ENCODE measurements at places on chromosomes 7 and 10.
A peak's percentile ranks its signal among the peaks of the same experiment; 100 is the strongest.

DNA sequence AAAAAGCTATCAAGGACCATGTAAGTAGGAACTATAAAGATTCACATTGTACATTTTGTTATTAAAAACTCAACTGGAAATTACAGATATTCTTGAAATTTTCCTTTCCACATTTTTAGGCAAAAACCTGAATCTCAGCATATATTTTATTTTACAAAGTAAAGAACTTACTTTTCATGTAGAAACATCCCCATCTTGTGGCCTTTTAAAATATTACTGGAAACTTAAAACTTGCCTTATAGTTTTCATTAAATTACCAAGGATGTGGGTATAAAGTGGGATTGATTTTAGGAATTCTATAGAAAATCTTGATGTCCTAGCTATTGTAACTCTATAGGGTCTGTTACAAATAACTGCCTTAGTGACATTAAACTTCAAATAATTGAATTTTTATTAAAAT, 10.6 kb downstream of the DBF4 start:
- DNase-seq, result peak; percentile 55

DNA sequence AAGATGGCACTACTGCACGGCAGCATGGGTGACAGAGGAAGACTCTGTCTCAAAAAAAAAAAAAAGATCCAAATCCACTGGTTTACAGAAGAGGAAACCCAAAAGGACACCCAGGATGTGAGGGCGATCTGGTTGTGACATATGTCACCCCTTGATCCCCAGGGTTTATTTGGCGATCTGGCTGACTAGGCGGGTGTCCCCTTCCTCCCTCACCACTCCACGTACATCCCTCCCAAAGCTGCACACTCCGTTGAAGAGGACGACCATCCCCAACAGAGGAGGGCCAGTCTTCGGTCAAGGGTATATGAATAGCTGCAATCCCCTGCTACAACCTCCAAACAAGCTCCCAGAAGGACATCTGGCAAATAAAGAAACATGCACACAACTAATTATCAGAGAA, 111.6 kb downstream of the HTR5A start:
- no peak for DNase-seq

DNA sequence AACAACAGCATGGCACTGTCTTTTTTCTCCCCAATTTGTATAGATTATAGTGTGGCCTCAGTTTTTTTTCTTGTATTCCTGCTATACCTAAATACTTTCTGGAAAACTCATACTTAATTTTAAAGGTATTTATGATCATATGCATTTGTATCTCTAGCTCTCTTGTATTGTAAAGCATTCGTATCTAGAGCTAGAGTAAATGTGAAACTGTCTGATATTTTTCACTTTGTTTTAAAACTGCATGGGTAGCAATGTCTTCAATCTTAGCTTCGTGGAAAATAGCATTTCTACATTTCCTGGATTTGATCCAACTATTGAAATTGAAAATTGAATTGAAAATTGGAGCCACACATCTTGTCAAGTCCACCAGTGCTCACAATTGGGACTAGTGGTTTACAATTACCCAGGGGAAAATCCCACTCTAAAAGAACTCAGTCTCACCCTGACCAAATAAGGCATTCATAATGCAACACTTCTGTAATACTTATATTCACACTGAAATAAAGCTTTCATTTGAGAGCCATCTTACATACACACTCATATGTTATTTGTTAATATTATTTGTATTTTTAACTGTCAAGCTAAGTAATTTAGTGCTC, 51.3 kb upstream of the KLF6 start:
- no peak for DNase-seq

GRCh38 chr10:118495499-118495898, 99.9 kb downstream of the PRLHR start:
- peak; percentile 40 for DNase-seq

- DNase-seq, result no peak
These were observed 295.9 kb upstream of the ZNF32 start for GRCh38 chr10:43944381-43945093.

DNA sequence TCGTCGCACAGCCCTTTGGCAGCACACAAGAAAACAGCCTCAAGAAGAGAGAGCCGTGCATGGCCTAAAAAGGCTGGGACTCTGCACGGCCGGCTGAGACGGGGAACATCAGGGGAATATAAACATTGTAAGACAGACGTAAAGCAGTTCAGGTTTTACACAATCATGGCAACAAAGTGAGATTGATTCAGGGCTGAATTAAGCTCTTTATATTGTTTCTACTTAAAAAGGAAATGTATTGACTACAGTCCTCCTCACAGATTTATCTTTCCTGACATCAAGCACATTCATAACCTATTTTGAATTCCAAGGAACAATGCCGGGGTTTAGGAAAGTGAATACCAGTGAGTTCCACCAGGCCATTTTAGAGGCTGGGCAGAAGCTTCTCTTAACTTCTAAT, 25.2 kb downstream of the SORBS1 start:
- no peak for DNase-seq

- DNase-seq, result no peak
These were observed 15.1 kb upstream of the VPS37D start for GRCh38 chr7:73652541-73652949.

- DNase-seq, result no peak
These were observed 21.7 kb downstream of the GTF2IRD1 start for GRCh38 chr7:74475243-74475986.

GRCh38 chr10:101079874-101080273, 18.1 kb downstream of the KAZALD1 start:
- DNase-seq, result no peak

GRCh38 chr10:119898577-119898976, 6.0 kb downstream of the SEC23IP start:
- DNase-seq, result no peak

GRCh38 chr10:14429043-14429700, 98.4 kb upstream of the FRMD4A start:
- DNase-seq, result no peak

- peak; percentile 82 for DNase-seq
These were observed 6.9 kb upstream of the GNG11 start for GRCh38 chr7:93914581-93915066.

GRCh38 chr7:17301471-17302456, 3.3 kb downstream of the AHR start:
- DNase-seq, result peak; percentile 60

DNA sequence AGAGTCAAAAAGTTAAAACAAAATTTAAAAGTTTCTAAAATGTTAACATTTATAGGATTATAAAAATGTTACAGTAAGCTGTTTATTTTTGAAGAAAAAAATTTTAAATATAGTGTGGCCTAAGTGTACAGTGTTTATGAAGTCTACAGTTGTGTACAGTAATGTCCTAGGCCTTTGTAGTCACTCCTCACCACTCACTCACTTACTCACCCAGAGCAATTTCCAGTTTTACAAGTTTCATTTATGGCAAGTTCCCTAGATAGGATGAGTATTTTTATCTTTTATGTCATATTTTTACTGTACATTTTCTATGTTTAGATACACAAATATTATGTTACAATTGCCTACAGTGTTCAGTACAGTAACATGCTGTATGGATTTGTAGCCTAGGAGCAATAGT, 419.9 kb downstream of the ARL4A start:
- DNase-seq, result no peak

DNA sequence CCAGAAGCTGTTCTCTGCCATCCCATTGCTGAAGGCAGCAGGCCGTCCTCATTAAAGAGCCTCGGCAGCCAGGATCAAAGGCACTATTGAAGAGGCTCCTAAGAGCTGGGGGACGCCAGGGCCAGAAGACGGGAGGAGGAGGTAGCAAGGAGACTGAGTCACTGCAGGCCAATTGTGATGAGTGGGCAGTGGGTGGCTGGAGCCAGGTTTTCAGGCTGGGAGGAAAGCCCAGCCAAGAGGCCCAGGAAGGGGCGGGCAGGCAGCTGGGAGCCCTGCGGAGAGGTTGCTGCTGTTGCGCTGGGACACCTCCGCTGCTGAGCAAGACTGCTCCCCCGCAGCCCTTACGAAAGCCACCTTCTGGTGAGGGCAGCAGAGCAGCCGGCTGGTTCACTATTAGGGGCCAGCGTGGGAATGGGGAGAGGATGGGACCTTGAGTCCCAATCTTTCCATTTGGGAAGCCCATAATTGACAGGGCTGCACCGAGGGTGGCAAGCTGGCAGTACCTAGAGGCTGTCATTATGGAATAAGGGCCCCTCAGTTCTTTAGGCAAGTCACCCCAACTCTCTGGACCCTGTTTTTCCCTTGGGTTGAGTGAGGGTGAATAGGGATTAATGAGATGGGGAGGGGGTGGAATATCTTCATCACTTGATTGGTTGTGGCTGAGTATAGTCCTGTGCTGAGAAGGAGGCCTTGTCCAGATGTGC, 48.4 kb downstream of the UNC5B start:
- DNase-seq, result peak; percentile 92

DNA sequence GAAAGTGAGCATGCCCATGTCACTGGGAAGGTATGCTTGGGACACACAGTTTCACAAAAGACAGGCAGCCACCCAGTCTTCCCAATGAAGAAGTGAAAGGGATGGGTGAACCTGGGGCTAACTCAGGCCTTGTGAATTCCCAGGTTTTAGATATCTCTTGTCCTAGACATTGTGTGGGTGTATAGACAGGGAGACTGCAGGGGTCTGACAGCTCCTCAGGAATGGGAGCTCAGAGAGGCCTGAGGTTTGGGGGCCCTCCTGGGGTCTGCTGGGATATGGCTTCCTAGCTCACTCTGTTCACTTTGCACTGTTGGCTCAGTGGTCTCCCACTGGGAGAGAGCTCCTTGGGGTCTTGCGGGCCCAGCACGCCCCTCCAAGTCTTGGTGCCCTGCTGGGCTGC, 47.0 kb downstream of the WDFY4 start:
- no peak for DNase-seq

- no peak for DNase-seq
These were observed 415.1 kb upstream of the FZD8 start for GRCh38 chr10:36057180-36057579.

- DNase-seq, result peak; percentile 3
These were observed 884.5 kb upstream of the POT1 start for GRCh38 chr7:125814100-125814499.
